ENCODE measurements at places on chromosomes 3 and 15.

- DNase-seq = no peak
Measured at GRCh38 chr3:8255725-8256124, 245.9 kb upstream of the LMCD1 start.

DNA sequence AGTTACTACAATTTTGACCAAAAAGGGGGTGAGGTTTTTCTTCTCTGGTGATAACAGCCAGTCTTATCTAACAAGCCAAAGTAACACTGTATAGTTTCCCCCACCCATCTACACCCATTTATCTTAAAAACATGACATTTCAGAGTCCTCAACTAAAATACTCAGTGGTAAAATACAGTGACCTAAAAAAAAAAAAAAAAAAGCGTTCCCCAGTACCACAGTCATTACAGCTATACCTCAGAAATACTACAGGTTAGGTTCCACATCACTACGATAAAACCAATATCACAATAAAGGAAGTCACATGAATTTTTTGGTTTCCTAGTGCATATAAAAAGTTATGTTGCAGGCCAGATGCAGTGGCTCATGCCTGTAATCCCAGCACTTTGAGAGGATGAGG, 13.8 kb downstream of the DENND4A start:
- no peak for DNase-seq

- no peak for DNase-seq
Measured at GRCh38 chr3:151154566-151154965, 48.5 kb downstream of the GPR171 start.

GRCh38 chr3:58576716-58577115, 475 bp downstream of the FAM107A start:
- DNase-seq = no peak

DNA sequence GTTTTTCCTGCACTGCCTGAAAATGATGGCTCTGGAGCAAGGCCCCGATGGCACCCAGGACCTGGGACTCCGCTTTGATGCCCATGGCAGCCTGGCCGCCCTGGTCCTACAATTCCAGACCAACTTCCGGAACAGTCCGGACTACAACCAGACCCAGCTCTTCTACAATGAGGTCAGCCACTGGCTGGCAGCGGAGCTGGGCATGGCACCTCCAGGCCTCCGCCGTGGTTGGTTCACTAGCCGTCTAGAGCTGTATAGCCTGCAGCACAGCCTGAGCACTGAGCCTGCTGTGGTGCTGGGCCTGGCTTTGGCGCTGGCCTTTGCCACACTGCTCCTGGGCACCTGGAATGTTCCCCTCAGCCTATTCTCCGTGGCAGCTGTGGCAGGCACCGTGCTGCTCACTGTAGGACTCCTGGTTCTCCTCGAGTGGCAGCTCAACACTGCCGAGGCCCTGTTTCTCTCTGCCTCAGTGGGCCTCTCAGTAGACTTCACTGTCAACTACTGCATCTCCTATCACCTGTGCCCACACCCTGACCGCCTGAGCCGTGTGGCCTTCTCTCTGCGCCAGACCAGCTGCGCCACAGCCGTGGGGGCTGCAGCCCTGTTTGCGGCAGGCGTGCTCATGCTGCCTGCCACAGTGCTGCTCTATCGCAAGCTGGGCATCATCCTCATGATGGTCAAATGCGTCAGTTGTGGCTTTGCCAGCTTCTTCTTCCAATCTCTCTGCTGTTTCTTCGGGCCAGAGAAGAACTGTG, 10.9 kb downstream of the DISP2 start:
- DNase-seq = no peak

DNA sequence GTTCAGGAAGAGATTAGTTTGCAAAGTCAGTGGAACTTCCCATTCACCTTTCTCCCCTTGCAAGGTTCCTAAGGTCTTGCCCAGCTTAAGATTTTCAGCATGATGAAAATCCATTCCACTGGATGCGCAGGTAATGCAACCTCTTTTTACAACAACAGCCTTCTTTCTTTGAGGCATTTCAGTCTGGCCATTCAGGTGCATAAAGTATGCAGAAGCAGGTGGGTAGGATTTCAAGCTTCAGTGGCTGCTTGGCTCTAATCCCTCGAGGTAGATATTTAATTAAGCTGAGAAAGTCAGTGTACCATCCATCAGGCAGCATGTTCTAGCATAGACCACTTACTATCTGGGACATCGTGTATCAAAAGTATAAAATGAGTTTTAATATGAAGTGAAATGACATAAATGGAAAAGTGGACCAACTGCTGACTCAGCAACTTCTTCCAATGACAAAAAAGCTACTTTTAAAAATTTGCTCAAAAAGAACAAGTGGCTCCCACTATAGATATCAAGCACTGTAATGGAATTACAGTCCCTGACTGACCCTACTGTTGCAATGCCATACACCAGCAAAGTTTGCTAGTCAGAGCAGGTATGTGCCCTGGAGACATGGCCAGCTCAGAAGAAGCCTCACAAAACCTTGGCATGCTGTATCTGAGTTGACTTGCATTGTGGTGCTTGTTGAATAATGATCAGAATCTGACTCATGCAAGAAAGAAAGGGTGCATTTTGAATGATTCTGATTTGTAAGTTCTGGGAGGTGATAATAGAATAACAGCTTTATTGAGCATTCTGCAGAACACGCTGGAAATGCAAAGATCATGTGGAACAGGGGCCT, 459.9 kb upstream of the MCTP2 start:
- no peak for DNase-seq

GRCh38 chr3:15903164-15903563, 105.4 kb upstream of the ANKRD28 start:
- DNase-seq = no peak

DNA sequence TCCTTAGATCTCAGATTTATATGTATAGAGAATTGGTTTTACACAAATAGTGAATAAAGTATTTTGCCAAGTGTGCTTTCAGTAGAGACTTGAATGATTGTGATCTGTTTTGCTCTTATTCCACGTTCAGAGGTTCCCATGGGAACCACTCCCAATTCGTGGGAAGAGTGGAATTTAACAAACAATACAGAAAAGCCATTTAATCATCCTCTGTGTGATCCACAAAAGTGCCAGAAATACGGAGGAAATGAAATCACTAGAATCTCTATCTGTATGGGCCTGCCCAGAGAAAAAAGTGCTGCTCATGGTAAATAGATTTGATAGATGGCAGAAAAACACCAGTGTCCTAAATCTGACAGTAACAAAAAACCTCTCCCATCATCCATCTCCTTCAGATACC, 56.0 kb downstream of the CNTN4 start:
- DNase-seq = peak; percentile 20

GRCh38 chr3:133379926-133380325, 19.9 kb upstream of the BFSP2 start:
- DNase-seq = no peak

- no peak for DNase-seq
Measured at GRCh38 chr15:93307513-93307912, 218.5 kb upstream of the RGMA start.

GRCh38 chr15:101138913-101139880, 112.7 kb downstream of the CHSY1 start:
- peak; percentile 86 for DNase-seq

DNA sequence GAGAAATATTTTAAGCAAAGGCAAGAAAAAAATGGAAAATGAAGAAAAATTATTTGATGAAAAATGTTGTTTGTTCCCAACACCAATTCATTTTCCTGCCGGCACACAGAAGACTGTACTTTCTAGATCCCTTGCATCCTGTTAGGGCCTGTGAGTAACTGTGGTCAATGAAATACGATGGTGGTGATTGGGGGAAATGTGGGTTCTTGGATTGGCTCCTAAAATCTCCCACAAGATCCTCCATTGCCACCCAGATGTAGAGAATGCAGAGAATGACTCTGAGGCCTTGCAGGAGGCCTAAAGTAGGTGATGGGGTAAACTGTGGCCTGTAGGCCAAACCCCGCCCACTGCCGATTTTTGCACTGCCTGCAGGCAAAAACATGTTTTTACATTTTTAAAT, 46.3 kb upstream of the C3orf70 start:
- peak; percentile 18 for DNase-seq

DNA sequence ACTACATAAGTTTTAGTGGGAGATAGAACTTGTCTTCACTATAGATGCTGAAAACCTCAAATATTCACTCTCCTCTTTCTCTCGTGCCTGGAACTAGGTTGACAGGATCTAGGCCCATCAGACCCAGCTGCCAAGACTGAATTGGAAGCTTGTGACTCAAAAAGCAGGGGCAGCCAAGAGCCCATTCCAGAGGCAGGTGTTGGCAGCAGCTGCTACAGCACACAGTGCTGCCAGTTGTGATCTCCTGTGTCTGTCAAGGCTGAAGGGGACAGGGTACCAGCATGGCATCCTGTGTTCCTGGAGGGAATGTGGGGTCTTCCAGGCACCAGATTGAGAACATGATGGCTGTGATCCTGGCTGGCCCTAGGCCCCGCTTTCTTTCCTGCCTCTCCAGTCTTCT, 92.5 kb upstream of the MB21D2 start:
- DNase-seq = no peak

DNA sequence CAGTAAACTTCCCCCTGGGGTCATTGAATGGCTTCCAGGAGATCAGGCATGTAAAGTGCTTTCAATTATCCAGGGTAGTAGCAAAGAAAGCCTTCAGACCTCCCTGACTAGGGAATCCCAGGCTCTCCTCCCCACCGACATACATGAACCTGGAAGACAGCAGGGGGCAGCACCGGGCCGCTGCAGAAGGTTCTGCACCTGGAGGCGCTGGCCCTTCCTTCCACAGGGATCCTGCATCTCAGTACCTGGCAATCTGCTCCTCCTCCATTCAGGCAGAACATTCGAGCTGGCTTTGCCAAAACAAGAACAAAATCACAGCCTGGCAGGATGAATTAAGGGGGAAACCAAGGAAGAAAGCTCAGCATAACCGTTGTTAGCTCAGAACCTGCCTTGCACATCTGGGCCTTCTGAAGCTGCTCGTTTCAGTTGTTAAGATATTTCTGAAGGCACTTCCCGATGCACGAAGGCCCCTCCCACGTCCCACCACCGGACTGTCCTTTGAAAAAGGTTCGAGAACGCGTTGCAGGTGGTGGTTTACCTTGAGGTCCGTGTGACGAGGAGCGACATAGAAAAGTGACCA, 237.7 kb downstream of the SLCO3A1 start:
- DNase-seq = peak; percentile 13

DNA sequence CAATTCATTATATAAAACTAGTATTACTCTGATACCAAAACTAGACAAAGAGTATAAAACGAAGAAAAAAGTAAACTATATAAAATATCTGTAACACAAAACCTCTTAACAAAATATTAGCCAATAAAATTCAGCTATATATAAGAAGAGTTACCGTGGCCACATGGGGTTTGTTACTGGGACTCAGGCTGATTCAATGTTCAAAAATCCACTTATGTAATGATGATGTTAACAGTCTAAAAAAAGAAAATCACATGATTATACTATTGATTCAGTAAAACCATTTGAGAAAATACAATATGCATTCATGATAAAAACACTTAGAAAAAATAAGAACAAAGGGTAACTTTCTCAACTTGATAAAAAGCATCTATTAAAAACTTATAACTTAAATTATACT, 18.3 kb downstream of the P2RY1 start:
- DNase-seq = peak; percentile 43

DNA sequence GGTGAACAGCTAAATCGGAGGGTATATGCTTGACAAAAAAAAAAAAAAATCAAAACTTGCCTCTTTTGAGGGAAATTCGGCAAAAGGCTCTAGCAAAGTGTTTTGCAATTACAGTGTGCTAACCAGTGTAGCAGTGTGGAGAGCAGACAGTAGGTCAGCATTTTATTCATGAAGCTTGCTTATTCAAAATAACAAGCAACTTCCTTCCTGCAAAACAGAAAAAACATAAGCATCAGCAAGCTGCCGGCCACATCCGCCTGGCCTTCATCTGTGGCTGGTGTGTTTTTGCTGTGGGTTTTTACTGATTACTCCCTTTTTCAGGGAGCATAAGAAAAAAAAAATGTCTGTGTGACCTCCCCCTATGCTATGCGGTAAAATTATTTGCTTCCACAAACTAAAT, 434.1 kb downstream of the OCA2 start:
- DNase-seq = no peak

- peak; percentile 85 for DNase-seq
Measured at GRCh38 chr3:41684797-41685735, 276.8 kb downstream of the ULK4 start.

GRCh38 chr15:29467091-29467490, 197.5 kb upstream of the NSMCE3 start:
- DNase-seq = no peak

DNA sequence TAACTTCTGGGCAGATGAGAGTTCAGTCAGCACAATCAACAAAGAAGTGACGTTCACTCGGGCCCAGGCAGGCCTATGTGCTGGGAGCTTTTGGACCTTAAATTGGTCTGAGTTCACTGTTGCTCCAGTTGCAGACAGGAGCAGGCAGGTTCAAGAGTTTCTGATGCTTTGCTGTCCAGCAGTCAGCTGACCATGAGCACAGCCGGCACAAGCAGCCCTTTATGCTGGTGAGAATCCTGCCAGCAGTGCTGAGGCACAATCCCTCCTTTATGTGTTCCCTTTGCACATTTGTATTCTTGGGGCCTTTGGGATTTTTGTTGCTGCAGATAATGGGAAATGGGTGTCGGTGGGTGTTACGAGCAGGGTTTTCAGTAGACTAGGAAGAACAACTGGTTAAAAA, 81.2 kb upstream of the GOLGA8J start:
- no peak for DNase-seq

DNA sequence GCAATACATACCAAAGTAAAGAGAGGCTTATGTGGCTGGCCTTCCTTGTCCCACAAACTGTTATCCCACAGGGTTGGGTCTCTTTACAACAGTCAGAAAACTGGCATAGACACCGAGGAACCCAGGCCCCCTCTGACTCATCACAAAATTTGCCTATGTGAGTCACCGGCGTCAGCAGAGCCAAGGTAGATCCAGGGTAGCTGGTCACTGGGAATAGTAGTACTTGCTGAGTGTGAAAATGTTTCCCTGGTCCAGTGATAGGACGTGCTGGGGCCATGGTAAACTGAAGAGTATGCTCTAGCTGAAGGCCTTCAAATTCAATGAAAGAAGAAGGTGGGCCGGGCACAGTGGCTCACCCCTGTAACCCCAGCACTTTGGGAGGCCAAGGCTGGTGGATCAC, 27.1 kb upstream of the SKIL start:
- DNase-seq = peak; percentile 12

- DNase-seq = peak; percentile 60
Measured at GRCh38 chr3:123880998-123881561, 3.1 kb downstream of the MYLK start.

DNA sequence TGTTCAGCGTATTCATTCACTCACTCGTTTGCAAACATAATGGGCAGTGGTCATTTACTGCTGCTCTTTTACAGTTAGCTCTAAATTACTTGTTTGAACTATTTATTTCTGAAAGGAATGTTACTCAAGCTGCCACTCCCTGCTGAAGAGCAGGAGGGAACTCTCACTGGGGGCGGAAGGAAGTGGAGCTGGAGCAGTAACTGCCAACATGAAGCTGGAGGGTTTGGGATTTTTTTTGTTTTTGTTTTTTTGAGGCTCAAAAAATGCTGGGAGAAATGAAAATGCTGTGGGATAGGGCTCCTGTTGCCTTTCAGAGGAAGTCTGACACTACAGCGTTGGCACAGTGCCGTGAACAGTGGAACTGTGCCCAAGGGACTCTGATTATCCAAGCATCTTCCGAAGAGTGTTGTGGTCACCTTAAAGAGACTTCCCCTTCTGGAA, 44.1 kb downstream of the SENP2 start:
- DNase-seq = peak; percentile 54

All from fibroblast of skin of scalp (primary cell).